ENCODE measurements at places on chromosomes 12 and 14.

DNA sequence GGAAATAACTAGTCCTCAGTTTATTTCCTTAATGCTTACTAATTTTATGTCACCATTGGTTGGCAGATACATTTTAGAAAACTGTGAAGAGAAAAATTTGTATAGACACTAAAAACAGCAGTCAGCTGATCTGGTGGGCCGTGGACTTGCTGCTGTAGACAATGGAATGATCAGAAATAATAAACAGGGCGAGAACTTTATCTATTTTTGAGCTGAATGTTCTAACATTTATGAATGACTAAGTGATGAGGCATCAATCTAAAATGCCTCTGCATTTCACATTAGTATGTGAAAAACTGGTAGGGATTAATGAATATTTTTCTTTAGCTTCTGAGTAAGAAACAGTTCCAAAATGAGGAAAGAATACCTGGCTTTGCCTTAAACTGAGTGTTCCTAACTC, 24.8 kb upstream of the PKP2 start:
- DNase-seq, result no peak

- DNase-seq, result no peak
Measured at GRCh38 chr12:52005903-52006703, 643 bp upstream of the TAMALIN start.

DNA sequence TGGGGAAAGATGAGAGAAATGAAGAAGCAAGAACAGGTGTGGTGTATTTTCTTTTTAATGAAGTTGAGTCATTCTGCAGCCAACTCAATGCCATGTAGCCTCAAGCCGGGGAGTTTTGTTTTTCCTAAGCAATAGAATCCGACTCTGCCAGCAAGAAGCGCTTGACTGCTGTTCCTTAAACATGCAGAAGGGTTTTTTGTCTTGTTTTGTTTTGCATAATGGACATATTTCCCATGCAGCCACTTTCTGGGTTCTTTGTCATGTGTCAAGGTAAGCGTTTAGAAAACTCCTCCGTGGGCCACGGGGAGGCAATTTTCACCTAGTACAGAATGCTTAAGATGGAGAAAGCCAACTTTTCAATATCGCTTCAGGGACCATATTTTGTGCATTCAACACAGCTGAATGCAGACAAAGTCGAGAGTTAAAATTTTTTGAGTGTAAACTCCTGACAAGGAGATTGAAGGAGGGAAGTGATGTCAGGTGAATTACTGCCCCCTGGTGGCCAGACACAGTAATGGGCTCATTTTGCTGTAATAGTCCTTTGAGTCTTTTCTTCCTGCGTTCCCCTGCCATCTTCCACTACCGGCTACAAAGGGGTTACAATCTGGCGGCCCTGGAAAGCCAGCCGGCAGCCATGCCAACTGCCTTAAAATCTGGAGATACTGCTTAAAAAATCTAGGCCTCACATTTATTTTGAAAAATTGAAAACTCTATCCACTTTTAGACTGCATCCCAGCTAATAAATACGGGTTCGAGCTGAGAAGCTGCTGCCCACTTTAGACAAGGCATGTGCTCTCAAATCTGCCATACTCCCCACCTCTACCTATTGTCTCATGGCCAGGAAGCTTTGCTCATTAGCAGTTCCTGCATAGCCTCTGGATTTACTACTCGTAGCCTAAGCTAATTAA, 3.2 kb upstream of the FICD start:
- DNase-seq, result peak; percentile 64

DNA sequence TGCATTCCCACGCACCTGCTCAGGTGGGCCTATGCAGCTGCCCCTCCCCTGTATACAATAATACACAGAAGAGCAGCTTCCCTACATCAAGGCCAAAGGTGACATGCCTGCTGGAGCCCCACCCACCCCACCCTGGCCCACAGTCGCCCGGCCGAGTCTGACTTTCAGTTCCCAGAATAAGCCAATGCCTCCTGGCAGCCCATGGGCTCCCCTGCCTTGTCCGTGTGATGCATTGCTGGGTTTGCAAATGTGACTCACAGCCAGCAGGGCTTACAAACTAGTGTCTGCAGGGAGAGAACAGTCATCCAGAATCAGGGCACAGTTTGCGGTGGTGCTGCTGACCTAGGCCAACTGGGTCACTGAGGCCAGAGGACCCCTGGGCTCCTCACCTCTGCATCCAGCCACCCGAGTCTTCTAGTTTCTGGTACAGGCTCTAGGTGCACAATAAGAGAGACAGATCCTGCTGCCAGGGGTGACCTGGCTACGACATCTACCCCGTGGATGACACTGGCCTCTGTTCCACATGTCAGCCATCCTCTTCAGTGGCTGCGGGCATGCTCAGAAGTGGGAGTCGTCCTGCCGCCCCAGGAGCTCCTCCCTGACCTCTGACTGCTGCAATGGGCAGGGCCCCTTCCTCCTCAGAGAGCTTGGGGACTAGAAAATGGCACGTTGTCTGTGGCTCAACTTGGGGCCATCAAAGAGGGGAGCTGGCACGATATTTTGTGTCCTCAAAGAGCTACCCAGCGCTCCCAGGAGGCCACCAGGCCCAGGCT, 84.5 kb downstream of the CHGA start:
- DNase-seq, result no peak

- no peak for DNase-seq
Measured at GRCh38 chr12:19302100-19302640, 137.1 kb upstream of the AEBP2 start.

- no peak for DNase-seq
Measured at GRCh38 chr12:28242496-28243309, 52.4 kb downstream of the CCDC91 start.

GRCh38 chr14:62269204-62269603, 507.0 kb downstream of the SNAPC1 start:
- no peak for DNase-seq

DNA sequence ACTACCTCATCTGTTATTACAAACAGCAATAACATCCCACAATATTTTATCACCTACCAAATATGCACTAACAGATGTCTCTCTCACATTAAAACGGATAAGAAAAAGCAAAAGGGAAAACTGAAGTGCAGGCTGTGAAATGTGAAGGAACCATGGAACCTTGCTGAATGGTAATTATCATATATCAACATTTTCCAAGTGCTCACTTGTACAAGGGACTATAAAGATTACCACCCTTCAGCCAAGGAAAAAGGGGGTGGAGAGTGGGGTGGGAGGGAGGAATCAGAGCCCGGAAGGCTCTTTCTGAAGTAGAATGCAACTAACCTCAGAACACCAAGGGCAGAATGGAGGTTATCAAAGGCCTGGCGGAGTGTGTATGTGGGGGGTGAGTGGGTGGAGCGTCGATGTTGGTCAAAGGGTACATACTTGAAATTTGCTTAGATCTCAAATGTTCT, 1.2 kb downstream of the SNX6 start:
- no peak for DNase-seq

DNA sequence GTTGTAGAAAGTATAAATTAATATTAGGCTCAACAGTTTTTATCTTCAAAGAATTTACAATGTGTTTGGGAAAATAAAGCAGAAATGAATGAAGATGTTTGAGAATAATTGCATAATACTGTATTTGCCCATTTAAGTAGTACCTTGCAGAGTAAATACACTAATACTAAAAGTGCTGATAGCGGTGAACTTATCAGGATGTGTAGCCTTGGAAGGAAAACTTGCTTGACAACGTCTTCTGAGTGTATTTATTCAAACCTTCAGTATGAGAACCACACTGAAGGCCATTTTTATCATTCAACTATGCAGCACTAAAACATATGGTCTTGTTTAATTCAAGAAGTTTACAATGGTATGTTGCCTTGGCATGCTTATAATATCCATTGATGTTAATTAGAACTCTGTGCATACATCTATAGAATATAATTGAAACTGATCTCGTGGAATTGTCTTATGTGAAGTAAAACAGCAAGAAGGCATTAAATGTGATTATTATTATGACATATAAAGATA, 41.3 kb downstream of the MSRB3 start:
- DNase-seq, result no peak

GRCh38 chr12:127516467-127516866, 750.5 kb upstream of the TMEM132C start:
- DNase-seq, result no peak

DNA sequence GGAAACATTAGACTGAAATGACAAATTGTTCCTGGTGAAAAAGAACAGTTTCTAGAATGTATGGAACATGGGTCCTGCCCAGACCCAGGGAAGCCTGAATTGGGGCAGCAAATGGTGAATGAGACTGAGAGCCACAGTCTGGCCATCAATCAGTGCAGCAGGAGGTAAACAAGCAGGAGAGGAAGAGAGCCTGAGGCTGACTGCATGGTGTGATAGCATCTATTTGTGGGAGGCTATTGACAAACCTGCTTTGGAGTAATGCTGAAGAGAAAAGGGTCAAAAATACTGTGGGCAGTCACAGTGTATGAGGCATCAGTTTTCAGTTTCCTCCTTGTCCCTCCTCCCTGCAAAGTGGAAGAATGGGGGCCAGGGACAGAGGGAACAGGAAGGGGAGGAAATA, 136.8 kb downstream of the ANKS1B start:
- no peak for DNase-seq

- no peak for DNase-seq
Measured at GRCh38 chr12:87163122-87163521, 866.1 kb downstream of the C12orf50 start.
